Activated naive CD4-positive, alpha-beta T cell treated with anti-CD3 and anti-CD28 coated beads, Interleukin-2, amount 50 U/mL, for 72 hours (primary cell): ENCODE measurements at places on chromosomes 13 and 19.
A peak's percentile ranks its signal among the peaks of the same experiment; 100 is the strongest.

DNA sequence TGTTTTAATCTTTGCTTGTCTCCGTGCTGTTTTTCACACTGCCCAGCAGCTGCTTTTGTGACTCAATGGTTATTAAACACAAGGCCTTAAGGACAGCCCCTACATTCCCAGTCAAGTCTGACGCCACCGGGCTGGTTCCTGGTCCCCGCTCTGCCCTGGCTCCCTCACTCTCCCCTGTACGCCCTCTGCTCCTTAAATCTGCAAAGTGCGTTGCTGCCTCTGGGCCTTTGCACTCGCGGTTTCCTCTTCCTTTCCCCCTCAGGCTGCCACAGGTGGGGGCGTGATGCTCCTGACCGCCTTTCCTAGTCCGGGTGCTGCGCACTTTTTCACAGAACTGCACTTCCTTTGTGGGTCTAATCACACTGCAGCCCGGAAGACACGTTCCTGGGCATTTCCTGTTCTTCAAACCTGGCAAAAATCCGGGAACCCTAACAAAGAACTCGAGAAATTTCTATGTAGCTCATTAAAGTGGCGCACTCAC, 25.6 kb downstream of the NOSIP start:
- peak; percentile 78 for DNase-seq

DNA sequence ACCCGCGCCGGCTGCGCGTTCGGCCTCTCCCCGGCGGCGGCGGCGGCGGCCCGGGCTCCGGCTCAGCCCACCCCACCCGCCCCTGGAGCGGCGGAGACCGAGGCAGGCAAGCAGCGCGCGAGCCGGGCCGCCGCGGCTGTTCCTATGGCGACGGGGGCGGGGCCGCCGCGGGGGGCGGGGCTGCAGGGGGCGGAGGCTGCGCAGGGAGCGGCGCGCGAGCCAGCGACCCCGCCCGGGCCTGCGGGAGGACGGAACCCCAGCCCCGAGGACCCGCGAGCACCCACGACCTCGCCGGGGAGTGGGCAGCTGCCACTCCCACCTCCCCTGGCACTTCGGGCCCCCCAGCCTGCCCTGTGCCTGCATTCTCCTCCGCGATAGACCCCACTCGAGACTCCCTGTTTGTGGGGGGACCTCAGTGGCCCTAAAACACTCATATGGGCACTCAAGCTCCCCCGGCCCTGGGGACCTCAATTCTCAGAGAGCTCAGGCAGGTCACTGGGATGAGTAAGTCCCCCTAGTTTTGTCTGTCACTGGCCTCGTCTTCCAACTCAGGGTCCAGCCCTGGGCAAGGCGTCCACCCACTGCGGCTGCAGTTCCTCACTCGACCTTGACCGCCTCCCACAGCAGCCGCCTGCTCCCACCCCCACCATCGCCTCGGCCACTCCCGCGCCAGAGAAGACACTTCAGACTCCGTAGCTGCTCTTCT, at the start of gene CTXN1:
Gene CTXN1, minus strand, starts transcription at position 115 of the 706 bp plus-strand sequence. CDS start 597 bp downstream, outside the sequence.
- peak; percentile 86 for DNase-seq

DNA sequence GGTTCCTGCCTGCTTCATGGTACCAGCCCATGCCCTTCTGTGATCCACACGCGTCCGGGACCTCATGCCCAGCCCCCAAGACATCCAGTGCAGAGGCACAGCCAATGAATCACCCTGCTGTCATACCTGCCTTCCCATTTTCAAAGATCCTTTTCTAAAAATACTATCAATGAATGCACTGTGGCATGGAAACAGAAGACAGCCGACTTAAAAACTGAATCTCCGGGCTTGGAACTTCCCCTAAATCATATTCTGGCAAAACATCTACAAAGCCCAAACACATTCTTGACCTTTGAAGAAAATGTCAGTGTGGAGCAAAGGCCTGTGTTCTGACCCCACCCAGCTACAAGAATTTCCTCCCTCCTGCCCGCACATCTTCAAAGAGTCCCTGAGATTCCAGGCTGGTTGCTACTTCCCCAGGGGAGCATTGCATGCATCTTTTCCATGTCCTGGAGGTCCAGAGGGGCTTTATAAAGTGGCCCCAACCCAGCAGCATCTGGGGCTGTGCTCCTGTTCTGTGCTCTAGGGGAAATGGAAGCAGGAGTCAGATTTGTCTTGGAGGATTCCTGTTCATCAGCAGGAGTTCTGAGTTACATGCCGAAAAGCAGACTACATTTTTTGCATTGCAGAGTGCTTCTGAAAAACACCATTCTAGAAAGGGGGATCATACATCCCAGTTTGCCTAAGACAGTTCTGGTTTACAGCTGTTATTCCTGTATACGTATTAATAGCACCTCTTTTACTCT, 135.2 kb downstream of the USP12 start:
- DNase-seq: no peak

DNA sequence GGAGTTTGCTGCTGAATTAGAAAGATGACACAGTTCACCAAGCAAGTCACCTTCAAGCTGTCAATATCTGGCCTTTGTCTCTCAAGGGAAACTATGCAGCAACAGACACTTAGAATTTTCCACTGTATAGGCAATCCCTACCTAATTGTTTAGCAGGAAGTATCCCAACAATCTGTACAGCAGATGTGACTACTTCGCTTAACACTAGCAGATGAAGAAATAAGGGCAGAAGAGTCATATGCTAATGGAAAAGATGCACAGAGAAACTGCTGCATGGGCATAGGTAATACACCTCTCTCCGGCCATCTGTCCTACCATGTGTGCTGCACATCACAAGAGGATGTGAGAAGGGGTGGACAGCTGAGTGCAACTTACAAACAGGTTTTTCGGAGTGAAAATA, 851.2 kb downstream of the PCDH9 start:
- DNase-seq: no peak

GRCh38 chr19:33734913-33735312, 61.8 kb upstream of the KCTD15 start:
- DNase-seq: no peak

DNA sequence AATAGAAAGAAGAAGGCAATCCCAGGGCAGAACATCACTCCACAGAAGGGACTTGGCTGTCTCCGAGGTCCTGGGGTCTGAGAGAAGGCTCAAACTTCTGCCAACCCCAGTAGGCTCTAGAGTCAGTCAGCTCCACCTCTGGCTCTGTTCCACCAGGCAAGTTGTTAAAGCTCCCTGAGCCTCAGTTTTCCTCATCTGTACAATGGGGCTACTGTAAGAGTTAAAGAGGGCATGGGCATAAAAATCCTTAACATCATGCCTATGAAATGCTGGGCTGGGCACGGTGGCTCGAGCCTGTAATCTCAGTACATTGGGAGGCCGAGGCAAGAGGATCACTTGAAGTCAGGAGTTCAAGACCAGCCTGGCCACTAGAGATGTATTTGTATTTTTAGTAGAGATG, 5.1 kb downstream of the UNC13A start:
- no peak for DNase-seq
